ENCODE measurements at places on chromosomes 3 and 15.

DNA sequence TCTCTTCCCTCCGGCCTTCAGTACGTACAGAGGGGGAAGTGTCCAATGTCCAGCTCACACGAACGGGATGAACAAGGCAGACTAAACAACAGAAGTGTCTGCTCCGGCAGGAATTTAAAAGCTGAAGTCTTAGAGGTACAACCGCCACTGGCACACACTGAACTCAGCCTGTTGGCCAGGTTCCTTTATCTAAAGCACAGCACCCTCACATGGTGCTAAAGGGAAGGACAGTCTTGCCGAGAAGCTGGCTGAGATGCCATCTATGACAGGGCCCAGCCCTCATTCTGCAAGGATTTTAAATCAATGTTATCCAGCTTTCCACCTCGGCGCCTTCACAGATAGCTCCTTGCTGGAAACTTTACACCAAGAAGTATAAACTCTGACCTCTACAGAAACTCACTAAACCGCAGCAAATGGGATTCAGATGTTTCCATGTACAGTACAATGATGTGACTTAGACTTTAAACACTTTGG is 2.8 kb downstream of the ADAMTS17 start:
- peak; percentile 11 for DNase-seq

- no peak for DNase-seq
These were observed 77.2 kb upstream of the SLC6A1 start for GRCh38 chr3:10915376-10915775.

DNA sequence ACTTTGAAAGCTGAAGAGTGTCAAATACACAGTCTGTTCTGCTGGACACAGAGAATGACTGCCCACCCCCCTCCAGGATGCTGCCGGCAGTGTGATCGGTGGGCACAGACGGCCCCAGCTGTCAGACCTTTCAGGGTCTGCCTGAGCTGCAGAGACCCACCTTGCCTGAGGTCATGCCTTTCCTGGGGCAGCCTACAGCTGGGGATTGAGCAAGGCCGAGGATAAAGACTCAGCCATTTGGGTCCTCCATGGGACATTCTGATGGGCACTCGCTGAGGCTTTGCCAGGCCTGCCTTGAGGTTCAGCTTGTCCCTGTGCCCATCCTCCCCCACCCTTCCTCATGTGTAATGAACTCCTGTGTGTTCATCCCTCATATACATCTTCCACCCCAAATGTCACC is 102.3 kb upstream of the SMAD3 start:
- DNase-seq: no peak

DNA sequence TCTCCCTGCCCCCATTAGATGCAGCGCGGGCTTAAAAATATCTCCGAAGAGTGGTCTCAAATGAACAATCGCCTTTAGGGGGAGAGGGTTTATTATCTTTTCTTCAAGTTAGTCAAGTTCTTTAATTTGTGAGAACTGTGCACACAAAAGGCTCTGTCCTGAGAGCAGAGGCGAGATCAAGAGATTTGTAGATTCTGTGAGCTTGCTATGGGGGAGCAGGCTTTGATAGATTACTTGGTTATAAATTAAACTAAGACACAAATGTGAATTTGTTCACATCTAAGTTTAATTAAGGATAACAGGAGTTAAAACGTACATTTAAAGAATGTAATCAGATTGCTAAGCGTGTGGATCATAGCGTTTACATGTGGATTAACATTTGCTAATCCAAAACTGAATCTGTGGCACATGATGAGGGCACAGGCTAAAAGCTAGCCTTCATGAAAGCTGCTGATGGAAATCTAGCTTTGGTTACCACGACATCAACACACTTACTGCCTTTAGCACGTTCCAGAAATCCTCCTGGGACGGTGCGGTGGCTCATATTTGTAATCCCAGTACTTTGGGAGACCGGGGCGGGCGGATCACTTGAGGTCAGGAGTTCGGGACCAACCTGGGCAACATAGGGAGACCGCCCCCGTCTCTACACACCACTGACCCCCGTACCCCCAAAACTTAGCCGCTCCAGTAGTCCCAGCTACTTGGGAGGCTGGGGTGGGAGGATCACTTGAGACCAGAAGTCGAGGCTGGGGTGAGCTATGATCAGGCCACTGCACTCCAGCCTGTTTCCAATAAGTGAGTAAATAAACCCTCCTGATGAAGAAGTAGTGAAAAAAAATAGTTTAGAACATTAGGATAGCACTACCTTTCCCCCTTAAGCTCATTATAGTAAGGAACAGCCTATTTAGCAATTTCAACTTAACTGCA is 1.0 kb upstream of the PRTG start:
- no peak for DNase-seq

- peak; percentile 56 for DNase-seq
These were observed 17.1 kb downstream of the CTXND1 start for GRCh38 chr15:80234883-80235282.

DNA sequence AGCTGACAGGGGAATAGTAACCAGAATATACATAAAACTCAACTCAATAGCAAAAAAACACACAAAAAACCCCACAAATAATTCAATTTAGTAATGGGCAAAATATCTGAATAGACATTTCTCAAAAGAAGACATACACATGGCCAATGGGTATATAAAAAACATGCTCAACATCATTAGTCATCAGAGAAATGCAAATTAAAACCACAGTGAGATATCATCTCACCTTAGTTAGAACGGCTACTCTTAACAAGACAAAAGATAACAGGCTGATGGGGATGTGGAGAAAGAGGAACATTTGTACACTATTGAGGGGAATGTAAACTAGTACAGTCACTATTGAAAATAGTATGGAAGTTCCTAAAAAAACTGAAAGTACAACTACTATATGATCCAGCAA is 678.6 kb downstream of the MECOM start:
- DNase-seq: no peak

DNA sequence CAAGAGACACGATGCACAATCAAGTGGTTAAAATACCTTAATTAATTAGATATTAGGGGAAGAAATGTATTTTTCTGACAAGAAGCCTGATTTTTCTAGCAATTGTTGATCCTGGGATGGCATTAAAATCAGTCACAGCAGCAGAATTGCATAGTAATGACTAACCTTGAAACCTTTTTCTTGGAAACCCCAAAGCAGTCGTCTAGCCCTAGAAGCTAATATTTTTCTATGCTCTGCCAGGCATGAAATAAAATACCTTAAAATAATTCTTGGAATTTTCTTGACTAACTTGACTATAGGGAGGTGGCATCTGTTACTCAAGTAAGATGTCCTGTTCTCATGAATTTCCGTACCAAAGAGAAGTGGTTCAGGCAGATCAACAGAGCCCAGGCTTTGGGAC is 204.1 kb downstream of the THRB start:
- DNase-seq: peak; percentile 8

- DNase-seq: no peak
These were observed 67.9 kb downstream of the PRICKLE2 start for GRCh38 chr3:64157150-64158035.

GRCh38 chr3:126936853-126937425 is 46.0 kb upstream of the PLXNA1 start:
- peak; percentile 47 for DNase-seq

GRCh38 chr3:46965151-46965550 is 11.4 kb downstream of the CCDC12 start:
- DNase-seq: no peak

GRCh38 chr3:15198686-15199085 is 7.4 kb upstream of the CAPN7 start:
- no peak for DNase-seq

DNA sequence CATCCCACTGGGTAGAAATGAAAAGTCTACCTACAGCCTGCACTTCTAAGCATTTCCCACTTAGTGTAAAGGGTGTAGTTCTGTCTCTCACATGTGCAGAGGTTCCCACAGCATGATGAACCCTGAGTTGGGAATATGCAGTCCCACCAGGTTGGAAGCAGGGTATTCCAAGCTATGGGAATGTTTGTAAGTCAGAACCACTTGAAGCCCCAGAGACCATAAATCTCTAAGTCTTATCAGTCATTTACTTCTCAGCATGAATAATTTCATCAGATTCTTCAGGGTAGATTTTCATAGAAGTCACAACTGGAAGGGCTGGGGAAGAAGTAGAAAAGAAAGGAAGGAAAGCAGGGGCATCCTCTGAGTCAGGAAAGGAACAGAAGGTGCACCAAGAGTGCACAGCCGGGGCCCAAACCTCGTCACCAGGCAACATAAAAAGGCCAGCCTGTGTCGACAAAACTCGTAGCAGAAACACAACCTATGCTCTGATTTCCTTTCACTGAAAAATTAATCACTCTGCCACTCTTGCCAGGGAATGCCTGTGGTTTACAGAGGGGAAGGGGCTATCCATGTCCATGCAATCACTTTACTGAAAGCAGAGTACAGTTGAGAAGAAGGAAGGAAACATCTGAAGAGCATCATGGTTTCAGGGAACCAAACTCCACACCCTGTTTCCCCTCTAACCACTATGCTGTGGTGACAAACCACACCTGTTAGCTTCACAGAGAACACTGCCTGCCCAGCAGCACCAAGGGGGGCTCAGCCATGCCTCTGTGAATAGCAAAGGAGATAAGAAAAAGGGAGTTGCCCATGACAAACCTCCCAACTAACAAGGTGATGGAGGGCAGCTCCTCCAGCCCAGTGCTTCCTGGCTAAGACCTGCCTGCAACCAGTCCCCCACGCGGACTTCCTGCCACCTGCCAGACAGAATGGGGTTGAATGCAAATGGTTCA is 40.5 kb downstream of the SH3BP5 start:
- DNase-seq: no peak

DNA sequence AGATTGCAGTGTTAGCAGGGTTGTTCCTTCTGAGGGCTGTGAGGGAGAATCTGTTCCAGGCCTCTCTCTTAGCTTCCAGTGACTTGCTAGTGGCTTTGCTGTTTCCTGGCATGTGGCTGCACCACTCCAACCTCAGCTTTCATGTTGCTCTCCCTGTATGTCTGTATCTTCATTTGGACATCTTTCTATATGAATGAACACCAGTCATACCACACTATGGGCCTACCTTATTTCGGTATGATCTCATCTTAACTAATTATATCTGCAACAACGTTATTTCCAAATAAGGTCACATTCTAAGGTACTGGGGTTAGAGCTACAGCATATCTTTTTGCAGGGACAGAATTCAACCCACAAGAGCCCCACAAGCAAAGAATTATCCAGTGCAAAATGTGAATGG is 356.7 kb upstream of the UMPS start:
- DNase-seq: no peak

DNA sequence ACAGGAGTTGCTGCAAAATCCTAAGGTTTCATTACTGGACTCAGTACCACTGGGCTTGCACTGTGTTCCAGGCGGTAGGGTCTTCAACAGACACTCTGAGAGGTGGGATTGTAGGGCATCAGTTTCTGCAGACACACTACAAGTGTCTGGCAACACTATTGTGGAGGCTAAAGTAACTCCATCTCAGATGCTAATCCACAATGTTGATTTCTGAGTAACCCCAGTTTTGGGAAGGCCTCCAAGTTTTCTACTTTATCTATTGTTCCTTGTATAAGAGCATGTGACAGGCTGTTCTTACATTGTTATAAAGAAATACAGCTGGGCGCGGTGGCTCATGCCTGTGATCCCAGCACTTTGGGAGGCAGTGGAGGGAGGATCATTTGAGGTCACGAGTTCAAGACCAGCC is 2.5 kb upstream of the ABHD5 start:
- no peak for DNase-seq

DNA sequence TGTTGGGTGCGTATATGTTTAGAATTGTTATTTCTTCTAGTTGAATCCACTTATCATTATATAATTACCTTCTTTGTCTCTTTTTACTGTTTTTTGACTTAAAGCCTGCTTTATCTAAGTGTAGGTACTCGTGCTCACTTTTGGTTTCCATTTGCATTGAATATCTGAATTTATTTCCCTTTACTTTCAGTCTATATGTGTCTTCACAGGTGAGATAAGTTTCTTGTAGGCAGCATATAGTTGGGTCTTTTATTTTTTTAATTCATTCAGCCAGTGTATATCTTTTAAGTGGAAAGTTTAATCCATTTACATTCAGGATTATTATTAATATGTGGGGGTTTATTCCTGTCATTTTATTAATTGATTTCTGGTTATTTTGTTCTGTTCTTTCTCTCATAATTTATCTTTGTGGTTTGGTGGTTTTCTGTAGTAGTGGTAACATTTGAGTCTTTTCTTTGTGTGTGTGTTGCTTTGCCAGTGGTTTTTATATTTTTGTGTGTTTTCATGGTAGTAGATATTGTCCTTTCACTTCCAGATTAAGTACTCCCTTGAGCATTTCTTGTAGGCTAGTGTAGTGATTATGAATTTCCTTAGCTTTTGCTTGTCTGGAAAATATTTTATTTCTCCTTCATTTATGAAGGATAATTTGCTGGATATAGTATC is 27.3 kb downstream of the STT3B start:
- no peak for DNase-seq

DNA sequence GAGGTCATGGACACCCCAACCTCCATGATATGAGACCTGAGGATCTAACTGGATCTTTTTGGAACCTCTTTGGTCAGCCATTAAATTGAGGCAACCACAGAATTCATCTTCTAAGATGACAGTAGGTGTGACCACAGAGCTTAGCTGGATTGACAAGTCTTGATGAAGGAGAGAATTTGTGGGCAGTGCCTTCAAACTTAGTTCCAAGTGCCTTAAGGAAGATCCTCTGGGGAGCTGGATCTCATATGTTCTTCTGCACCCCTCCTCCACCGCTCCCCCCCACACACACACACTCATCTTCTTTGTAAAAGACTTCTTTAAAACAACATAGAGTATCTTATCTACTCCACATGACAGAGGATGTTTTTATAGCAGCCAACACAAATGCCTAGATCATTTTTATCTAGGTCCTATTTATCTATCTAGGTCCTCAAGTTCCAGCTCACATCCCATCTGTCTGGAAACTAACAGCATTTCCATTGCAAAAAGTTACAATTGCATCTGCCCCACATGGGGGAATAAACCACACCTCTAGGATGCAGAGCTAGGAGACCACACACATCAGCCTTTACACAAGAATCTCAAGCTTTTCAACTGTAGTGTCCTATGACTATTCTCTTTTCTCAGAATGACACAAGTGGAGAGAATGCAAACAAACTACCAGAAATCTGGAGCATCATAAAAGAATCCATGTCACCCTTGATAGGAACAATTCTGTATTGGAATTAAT is 37.4 kb downstream of the WWTR1 start:
- DNase-seq: peak; percentile 90

DNA sequence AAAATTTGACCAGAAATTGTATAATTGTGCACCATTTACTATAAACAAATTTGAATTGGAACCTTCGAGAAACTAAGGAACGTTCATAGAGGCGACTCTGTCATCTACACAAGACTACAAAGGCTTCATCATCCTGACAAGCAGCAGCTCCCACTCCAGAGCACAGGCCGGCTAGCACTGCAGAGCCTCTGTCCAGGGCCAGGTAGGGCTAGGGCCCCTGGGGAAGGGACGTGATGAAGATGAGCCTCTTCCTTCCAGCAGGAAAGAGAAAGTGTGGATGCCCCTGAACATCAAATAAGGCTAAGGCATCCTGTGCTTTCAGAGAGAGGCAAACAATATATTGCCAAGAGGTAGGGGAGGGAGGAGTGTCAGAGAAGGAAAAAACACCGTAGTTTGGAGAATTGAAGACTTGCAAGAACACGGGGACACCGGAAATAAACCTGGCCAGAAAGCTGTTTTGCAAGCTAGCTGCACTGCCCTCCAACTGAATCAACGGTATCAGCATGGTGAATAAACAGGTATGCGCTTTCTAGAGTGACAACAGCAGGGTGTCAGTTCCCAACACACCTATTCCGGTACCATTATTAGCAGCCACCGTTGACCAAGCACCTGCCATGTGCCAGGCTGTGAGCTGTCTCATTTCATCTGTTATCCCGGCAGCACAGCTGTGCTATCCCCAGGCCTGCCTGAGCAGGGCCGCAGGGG is 12.4 kb downstream of the XXYLT1 start:
- no peak for DNase-seq

GRCh38 chr3:150528354-150528797 is 17.9 kb downstream of the SERP1 start:
- DNase-seq: peak; percentile 36

GRCh38 chr3:129604767-129605166 is 1.7 kb downstream of the PLXND1 start:
- no peak for DNase-seq
